ENCODE measurements at places on chromosomes 7 and 10.

- no peak for DNase-seq
Measured at GRCh38 chr10:78706256-78706655, 362.5 kb upstream of the ZMIZ1 start.

- peak; percentile 71 for DNase-seq
Measured at GRCh38 chr7:124086843-124087242, 54.0 kb upstream of the TMEM229A start.

DNA sequence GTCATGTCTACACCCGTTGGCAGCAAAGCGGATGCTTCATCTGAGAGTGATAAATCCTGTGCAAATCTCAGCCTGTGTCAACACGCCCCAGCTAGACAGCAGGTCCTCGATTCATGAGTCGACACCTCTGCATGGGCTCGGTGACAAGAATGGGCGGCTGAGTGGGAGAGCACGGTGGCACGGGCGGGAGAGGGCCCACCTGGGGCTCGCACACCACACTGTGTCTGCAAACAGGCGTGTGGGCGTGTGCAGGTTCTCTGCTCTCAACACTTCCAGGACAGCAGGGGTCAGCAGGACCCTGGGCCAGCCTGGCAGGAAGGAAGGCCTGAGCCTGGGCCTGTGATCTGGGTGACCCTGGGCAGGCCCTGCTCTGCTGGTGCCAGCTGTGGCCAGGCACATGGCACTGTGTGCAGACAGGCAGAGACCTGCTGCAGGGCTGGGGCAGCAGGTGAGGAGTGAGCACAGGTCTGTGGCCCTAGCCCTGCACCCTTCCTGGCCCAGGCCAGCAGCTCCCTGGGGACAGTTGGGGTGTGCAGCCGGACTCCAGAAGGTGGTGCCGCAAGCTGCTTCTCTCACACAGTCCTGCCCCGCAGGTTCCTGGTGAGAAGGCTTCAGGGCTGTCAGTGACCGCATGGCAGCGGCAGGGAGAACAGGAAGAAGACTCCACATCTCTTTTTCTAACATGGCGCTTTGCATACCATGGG is 216.4 kb downstream of the ELFN1 start:
- DNase-seq: no peak

DNA sequence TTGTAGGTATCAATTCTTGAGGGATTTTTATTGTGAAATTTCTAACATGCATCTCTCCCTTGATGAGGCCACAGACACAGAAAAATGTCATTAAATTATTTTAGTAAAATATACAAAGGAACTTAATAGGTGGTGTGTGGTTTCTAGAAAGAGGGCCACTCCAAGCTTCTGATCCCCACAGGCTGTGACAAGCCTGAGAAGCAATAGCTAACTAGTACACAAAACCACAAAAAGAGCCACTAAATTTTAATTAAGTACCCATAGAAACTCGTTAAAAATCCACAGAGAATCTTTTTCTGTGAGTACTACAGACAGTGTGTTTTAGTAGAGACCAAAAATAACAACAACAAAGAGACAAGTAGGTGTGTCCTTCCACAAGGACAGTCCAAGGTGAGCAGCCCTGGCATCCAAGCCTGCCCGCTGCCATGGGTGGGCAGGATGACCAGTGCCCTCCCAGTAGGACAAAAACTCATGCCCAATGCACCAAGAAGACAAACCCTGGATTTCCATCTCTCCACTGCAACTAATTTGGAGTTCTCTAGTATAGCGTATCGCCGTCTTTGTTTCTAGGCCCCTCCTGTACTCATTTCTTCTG is 81.0 kb downstream of the RNF216 start:
- no peak for DNase-seq

DNA sequence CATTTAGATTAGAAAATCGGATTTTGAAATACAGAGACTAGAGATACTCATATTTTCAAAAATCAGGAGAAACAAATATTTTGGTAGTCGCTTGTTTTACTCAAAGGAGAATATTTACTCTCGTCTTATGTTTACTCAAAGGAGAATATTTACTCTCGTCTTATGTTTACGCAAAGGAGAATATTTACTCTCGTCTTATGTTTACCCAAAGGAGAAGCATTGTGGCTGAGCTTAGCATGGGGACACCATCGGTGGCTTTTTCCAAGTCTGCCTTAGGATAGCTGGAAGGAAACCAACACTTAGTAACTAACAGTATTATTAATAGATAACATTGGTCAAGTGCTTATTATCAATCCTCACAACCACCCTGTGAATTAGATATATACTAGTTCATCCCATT is 71.8 kb downstream of the SNX10 start:
- DNase-seq: no peak
